ENCODE measurements at places on chromosomes 6 and 20.

DNA sequence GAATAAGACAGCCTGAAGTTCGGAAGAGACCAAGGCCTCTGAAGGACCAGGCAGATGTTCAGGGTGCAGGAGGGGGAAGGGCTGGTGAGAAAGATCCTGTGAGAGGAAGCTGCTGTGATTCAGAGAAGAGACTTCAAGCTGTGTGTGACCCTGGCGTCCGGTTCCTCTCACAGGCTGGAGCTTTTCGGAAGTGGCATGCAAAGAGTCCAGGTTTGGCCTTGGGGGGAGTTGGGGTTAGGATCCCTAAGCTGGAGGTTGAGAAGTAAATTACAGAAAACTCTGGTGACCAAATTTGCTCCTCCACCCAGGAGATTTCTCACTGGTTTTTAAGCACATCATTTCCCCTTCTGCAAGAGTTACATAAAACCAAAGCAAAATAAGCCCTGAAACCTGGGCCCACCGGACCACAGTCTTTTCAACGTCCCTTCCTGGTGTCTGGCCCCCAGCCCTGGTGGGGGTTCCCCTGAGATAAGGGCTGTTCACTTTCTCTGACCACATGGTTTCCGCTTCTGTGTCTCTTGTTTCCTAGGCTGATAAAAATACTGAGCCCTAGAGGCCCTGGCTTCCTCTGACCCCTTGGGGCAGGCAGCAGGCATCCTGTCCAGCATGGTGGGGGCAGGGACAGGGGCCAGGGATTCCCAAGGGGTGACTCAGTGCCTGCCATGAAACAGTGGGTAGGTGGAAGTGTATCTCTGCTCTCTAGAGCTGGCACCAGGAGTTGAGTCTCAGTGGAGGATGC lies 12.0 kb upstream of the LTA start:
- DNase-seq = no peak

DNA sequence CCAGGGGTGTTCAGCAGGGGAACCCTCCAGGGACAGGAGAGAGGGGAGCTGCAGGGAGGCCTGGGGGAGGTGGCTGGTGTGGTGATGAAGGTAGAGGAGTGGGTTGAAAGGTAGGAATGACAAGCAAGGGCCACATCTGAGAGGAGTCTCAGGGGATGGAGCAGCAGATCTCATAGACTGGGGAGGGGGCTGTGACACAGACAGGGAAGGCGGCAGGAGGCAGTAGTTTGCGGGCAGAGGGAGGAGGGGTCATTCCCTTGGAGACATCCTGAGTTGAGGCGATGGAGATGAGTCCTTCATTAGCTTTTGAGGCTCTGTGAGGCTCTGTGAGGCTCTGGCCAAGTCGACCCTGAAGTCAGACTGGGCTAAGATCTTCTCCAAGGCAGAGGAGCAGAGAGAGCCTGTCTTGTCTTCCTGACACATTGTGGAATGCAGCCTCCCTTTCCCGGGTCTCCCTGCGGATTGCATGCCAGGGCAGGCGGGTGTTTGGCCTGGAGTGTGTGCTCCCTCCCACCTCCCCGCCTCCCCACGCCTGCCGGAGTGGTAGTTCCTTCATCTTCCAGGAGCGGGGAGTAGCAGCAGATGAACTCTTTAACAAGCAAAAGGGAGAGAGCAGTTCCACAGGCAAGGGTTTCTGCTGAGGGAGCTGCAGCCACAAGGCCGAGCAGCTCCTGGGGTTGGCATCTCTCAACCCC lies 34.3 kb upstream of the MLN start:
- DNase-seq = no peak

- no peak for DNase-seq
Measured at GRCh38 chr6:151634336-151634720, 140.5 kb downstream of the CCDC170 start.

DNA sequence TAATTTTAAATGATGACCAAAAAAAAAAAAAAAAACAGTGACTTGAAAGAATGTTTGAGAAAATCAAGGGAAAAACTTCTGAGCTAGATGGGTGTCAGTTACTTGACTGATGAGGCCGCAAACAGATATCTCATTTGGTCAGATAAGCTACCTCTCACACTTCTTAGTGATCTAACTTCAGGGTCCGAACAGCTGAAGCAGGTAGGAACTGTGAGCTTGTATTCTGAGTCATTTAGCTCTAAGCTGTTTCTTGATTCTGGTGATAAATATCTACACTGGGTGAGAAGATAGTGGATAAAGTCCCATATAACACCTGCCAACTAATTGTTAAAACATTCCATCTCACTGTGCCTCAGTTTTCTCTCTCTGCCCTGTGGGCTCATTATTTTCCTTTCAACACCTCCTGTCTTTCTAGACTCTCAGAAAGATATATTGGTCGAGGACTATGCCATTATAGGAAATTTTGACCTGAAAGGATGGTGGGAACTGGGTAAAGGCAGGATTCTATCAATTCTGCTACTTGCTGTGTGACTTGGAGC lies 7.7 kb downstream of the KIF3B start:
- DNase-seq = no peak

GRCh38 chr20:63602321-63602720 lies 24.6 kb downstream of the GMEB2 start:
- DNase-seq = no peak

DNA sequence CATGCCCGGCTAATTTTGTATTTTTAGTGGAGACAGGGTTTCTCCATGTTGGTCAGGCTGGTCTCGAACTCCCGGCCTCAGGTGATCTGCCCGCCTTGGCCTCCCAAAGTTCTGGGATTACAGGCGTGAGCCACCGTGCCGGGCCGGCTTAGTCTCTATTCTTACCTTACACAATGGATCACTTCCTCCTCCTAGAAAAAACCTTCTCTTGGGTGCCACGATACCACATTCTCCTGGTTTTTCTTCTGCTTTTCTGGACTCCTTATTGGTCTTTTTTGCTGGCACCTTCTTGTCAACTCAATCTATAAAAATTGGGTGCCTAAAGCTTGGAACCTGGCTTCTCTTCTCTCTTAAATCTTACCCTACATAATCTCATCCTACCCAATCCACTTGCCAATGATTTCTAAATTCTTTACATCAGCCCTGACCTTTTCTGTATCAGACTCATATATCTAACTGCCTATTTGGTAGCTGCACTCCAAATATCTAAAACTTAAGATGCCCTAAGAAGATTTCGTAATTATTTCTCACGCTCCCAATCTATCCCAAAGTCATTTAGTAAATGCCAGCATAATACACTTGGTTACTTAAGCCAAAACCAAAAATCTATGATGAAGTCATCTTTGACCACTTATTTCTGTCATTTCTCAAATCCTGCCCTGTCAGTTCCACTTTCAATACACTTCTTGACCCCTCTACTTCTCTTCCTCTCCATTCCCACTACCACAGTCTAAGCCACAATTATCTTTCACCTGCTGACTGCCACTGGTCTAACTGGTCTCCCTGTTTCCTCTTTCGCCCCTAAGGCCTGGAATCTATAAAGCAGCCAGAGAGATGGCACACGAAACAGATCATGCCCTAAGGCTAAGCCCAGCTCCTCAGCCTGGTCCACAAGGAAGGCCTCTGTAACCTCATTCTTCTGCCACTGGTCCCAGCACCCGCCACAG lies 43.2 kb downstream of the ELMO2 start:
- DNase-seq = no peak

DNA sequence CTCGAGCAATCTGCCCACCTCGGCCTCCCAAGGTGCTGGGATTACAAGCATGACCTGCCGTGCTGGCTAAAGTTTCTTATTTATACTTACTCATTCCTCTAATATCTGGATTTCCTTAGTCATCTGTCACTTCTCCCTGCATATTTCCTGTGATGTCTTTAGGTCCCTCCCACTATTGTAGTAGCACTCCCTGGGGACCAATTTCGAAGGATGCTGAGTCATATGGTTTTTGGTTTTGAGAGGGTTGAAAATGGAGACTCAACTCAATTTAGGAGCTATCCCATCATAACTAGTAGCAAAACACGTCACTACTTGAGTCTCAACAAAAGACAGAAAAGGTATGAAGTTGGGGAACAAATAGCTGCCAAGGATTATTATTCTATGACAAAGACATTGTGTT lies 20.2 kb downstream of the MCUR1 start:
- DNase-seq = no peak

DNA sequence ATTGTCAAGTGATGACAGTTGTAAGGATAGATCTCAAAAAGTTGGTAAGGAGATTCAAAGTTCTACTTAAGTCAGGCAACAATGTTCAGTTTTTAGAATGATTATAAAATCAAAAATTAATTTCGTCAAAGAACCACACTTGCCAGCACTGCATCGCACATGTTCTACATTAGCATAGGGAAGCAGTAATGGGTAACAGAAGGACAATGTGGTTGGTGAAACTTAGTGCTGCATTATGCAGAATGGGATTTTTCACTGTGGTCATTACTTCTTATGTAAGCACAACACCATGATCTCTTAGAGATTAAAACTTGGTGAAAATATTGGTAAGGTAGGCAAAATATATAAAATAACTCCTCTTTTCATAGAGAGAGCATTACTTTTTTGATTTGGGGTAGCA lies 173.7 kb upstream of the THEMIS start:
- DNase-seq = no peak

DNA sequence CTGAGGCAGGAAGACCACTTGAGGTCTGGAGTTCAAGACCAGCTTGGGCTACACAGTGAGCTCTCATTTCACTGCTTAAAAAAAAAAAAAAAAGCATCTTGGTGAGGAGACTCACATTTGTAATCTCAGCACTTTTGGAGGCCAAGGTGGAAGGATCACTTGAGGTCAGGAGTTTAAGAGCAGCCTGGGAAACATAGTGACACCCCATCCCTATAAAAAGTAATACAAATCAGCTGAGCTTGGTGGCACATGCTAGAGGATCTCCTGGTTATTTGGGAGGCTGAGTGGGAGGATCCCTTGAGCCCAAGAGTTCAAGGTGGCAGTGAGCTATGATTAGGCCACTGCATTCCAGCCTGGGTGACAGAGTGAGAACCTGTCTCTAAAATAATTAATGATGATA lies 29.4 kb upstream of the SYNCRIP start:
- DNase-seq = no peak

- no peak for DNase-seq
Measured at GRCh38 chr6:148999501-148999900, 252.7 kb downstream of the UST start.

DNA sequence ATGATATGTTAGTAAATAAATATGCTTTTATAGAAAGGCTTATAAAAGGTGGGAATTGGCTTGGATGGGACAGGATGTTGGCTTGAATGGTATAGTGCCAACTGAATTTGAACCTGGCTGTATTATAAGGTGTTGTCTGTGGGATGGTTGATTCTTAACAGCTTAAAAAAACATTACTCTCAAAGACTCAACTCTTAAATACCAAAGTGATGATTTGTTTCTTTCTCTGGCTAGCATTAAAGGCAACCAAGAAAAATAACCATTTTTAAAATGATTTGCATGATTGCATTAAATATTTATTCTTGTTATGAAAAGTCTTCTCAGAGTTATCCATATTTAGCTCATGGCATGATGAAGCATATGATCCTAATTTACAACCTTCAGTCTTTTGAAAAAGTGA lies 216.2 kb downstream of the RIMS1 start:
- no peak for DNase-seq

GRCh38 chr6:41644297-41644879 lies 6.1 kb downstream of the MDFI start:
- peak; percentile 44 for DNase-seq

DNA sequence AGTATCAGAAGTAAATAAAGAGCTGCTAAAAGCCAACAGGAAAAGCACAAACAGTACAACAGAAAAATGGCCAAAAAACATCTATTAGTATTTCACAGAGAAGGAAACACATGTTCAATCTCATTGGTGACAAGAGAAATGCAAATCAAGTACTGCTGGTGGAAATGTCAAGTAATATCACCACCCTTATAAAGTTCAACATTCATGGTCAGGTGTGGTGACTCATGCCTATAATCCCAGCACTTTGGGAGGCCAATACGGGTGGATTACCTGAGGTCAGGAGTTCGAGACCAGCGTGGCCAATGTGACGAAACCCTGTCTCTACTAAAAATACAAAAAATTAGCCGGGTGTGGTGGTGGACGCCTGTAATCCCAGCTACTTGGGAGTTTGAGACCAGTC lies 42.8 kb downstream of the ESF1 start:
- DNase-seq = no peak

DNA sequence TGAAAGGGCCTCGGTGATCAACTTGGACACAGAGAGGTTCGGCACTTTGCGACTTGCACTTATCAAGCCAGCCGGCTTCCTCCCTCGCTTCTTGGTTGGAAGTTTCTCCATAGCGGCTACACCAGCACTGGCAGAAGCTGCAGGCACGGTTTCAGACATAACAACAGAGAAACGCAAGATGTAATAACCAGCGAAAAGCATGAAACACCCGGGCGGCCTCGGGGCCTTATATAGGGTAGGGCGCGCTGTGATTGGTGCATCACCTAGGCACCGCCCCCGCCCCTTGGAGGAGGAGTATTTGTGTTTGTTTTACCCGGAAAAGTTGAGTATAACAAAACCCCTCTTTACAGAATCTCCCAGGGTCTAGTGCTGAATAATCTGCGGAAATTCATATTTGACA lies 20.7 kb downstream of the HFE start:
- no peak for DNase-seq

- no peak for DNase-seq
Measured at GRCh38 chr6:134624781-134625180, 306.9 kb upstream of the SGK1 start.

- DNase-seq = no peak
Measured at GRCh38 chr20:16551607-16552006, 21.6 kb downstream of the KIF16B start.

- DNase-seq = no peak
Measured at GRCh38 chr6:3471286-3471685, 14.4 kb upstream of the SLC22A23 start.

GRCh38 chr6:97473979-97474378 lies 191.0 kb upstream of the MMS22L start:
- no peak for DNase-seq
